Stimulated activated CD8-positive, alpha-beta memory T cell treated with anti-CD3 and anti-CD28 coated beads, Interleukin-12 subunit alpha, Interleukin-12 subunit beta, amount 100 ng/mL, for 1 hour (primary cell): ENCODE measurements at places on chromosomes 2 and 18.

GRCh38 chr2:219619235-219619634, 8.2 kb upstream of the SLC4A3 start:
- no peak for DNase-seq

DNA sequence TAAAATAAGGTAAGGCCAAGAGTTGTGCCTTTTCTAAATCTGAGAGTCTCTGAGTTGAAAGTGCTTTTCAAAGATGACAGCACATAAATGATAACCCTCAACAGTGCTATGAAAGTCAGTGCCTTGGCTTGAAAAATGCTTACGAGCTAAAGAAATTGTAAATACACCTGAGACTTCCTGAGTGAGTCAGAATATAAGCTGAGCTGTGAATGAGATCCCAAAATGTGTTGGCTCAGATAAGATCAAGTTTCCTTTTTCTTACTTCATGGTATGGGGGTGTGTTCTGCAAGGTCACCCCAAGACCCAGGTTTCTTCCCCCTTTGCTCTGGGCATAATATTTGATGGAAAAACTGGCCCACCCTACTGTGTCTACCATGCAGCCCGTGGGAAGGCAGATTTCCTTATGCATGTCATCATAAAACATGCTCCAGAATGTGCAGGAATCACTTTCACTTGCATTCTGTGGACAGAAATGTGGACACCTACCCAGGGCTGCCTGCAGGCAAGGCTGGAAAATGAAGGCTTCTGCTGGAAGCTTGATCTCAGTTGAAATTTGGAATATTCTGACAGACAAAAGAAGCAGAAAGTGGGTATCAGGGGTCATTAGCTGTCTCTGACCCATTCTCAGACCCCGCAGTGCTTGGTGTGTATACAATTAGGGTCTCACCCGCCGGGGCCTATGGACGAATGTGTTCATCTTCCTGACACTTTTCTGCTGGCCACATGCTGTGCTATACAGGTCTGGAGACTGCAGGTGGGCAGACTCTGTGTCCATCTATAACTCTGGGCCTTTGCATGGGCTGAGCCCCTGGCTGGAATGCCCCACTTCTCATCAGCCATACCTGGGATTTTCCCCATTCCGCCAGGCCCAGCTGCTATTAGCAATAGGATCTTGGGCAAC, 212.6 kb downstream of the SH3RF3 start:
- no peak for DNase-seq

GRCh38 chr2:25845843-25846505, 32.3 kb downstream of the ASXL2 start:
- no peak for DNase-seq

GRCh38 chr2:38039121-38039910, 36.6 kb downstream of the CYP1B1 start:
- DNase-seq = no peak

- no peak for DNase-seq
Measured at GRCh38 chr18:60246606-60247005, 126.0 kb downstream of the MC4R start.

DNA sequence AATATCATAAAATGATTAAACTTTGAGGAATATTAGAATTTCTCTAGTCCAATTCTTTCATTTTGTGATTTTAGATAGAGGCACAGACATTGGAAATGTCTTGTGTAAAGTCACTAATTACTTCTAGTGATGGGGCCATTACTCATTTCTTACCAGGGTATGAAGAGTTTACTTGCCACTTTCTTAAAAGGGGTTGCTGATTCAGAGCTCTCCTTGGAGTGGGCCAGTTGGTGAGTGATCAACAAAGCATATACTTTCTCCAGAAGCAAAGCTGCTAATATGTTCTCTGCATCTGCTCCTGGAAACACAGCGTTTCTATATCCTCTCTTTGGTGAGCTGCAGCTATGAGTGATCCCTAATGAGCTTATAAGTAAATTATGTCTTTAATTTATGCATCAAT, 408.9 kb upstream of the LRATD1 start:
- DNase-seq = no peak

GRCh38 chr18:50465211-50466153, 90.6 kb downstream of the SKA1 start:
- DNase-seq = no peak

DNA sequence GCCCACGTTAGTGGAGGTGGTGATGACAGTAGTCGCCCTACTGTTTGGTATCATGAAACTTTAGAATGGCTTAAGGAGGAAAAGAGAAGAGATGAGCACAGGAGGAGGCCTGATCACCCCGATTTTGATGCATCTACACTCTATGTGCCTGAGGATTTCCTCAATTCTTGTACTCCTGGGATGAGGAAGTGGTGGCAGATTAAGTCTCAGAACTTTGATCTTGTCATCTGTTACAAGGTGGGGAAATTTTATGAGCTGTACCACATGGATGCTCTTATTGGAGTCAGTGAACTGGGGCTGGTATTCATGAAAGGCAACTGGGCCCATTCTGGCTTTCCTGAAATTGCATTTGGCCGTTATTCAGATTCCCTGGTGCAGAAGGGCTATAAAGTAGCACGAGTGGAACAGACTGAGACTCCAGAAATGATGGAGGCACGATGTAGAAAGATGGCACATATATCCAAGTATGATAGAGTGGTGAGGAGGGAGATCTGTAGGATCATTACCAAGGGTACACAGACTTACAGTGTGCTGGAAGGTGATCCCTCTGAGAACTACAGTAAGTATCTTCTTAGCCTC, 16.2 kb downstream of the MSH6 start:
- DNase-seq = no peak

- no peak for DNase-seq
Measured at GRCh38 chr2:167335541-167335992, 447.3 kb downstream of the XIRP2 start.

- no peak for DNase-seq
Measured at GRCh38 chr18:58592223-58593214, 36.4 kb downstream of the ALPK2 start.

- no peak for DNase-seq
Measured at GRCh38 chr2:64972876-64973275, 16.3 kb upstream of the SLC1A4 start.

DNA sequence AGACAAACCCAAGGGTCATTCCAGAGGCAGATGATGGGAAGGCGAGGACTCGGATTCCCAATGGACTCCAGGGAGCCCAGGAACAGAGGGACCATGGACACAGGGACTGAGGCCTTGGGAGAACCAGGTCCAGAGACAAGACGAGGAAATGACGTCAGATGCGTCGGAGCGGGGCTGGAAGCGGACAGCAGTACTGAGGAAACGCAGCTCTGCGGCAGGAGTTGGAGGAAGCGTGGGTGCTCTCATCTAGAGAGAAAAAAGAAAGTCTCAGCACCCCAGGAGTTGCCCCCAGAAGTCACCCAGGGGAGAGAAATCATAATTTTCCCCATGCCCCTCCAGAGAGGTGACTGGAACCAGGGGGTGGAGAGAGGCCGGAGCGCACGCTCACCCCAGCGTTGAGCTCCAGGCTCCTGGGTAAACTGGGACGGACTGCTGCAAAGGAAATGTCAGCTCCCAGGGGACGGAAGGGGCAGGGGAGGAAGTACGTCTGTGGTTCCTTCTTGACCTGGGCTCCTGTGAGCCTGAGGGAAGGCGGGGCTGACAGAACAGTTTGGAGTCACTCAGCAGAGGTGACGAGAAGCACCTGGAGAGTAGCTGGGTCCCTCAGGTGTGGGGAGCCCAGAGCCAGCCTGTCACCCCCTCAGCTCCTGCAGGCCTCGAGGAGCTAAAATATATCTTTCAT, 44.7 kb downstream of the CMPK2 start:
- no peak for DNase-seq
